Activated naive CD4-positive, alpha-beta T cell (primary cell): ENCODE measurements at places on chromosomes 6 and 20.
A peak's percentile ranks its signal among the peaks of the same experiment; 100 is the strongest.

DNA sequence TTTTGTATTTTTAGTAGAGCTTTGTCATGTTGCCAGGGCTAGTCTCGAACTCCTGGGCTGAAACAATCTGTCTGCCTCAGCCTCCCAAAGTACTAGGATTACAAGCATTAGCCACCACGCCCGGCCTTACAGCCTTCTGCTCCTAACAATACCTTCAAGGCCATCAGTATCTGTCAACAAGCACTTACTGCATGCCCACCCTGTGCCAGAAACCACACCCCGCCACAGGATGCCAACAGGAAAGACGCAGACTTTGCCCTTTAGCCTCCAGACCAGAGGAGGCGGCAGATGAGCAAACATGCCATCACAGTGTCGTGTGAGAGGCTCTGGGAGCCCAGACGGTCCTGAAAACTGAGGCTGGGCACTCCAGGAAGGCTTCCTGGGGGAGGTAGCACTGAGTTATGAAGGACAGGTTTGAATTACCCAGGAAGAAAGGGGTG lies 34.7 kb upstream of the TGM3 start:
- DNase-seq = no peak

DNA sequence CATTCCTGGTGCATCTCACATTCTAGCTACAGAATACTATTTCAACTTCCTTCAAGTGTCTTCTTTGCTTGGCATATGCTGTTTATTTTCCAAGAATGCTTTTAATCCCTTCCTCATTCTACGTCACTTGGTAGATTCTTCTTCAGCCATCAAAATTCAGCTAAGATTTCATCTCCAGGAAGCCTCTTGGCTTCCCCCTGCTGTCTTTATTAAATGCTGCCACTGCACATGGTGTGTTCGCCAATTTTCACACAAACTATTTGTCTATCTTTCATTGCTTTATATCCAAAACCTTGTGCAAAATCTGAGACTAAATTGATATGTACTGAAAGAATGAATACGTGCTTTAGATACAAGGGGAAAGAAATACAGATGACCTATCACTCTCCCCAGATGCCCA lies 253.0 kb downstream of the RFPL4B start:
- no peak for DNase-seq

- DNase-seq = no peak
Observed at GRCh38 chr6:156778454-156779205, 1.5 kb downstream of the ARID1B start.

GRCh38 chr6:27495386-27496135 lies 22.7 kb upstream of the ZNF184 start:
- DNase-seq = peak; percentile 44

- DNase-seq = no peak
Observed at GRCh38 chr6:51619042-51619799, 468.2 kb downstream of the PKHD1 start.

GRCh38 chr20:59817406-59817805 lies 116.0 kb downstream of the SYCP2 start:
- DNase-seq = no peak

GRCh38 chr20:10277616-10278015 lies 59.0 kb downstream of the SNAP25 start:
- no peak for DNase-seq
